NCI-H2081 (cell line): ENCODE measurements at places on chromosomes 12 and 14.

GRCh38 chr14:100898935-100899883 is 4.3 kb downstream of the RTL1 start:
- no peak for DNase-seq

GRCh38 chr14:50423529-50423928 is 26.8 kb upstream of the CDKL1 start:
- DNase-seq, result no peak

DNA sequence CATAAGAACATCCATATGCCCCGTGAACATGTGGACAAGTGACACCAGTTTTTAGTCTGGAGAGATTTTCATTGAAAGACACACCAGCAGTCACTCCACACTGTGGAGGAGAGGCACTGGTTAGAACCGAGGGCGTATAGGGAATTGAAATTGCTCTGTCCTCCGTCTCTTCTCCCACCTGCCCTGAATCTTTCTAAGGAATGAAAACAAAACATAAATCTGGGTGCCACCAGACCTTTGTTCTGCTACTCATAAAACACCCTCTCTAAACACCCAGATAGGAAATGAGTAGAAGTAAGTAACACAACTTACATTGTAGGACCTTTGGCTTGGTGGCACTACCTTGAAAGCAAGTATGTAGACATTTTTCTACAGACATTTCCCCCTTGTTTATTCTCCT is 37.1 kb upstream of the STON2 start:
- DNase-seq, result no peak

DNA sequence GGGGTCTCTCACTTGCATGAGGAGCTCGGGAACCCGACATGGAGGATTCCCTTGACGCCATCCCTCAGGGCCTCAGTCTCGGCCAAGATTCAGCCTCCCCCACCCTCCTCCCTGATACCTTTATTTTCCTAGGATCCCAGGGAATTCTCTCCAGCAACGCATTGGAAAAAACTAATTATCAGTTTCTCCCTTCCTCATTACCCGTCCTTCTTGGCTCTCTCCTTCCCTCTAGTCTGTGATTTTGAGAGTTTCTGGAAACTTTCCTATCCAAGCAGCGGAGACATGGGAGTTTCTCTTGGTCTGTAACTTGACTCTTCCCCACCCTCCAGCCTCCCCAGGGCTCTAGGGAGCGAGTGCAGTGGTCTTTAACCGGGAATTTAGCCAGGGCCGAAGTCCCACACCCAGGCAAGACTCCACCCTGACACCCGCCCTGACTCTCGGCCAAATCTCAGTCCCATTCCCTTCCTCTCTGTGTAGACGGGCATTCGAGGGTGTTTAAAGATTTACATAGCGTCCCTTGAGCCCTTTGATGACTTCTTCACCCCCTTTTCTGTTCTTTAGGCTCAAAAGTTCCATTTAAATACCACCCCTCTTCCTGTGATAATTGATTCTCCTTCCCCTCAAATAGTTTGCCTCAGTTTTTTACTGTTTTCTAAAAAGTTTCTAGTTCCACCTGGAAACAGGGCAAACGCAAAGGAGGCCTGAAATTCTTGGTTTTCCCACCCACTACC is 6.7 kb downstream of the HOXC5 start:
- no peak for DNase-seq

- no peak for DNase-seq
These were observed 69.5 kb upstream of the LMO3 start for GRCh38 chr12:16675438-16675837.

- no peak for DNase-seq
These were observed 17.5 kb upstream of the GPATCH2L start for GRCh38 chr14:76134231-76134630.

DNA sequence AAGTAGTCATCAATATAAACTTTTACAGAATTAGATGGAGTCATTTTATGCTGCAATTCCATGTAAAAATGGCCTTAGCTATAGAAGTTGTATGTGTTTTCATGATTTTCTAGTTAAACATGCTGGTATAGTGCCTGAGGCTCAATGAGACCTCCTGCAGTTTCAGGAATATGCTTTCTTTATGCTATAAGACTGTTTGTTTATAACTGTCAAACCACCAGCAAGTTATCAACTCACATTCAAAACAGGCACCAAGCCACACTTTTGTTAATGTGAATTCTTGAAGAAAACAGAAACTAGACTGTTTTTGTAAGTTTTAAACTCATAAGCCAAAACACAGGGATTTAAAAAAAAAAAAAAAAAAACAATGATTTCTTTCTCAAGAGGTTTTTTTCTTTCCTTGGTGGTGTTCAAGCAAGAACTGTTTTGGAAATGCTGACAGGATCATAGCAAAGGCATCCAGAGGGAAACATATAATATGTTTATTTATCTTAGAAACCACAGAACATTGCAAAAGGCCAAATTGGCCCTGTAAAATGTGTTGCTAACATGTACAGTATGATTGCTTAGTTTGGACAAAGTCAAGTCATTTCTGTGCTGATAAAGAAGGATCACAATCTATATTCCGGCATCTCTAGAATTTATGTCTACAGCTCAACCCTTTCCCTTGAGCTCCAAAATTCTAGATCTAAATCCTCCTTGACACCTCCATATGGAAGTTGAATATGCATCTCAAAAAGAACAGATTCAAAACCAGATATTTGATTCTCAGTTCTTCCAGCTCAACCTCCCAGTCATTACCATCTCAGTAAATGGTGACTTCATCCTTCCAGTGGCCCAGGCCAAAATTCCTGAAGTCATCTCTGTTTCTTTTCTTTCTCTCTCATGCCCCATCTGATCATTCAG is 29.0 kb upstream of the LUM start:
- no peak for DNase-seq

DNA sequence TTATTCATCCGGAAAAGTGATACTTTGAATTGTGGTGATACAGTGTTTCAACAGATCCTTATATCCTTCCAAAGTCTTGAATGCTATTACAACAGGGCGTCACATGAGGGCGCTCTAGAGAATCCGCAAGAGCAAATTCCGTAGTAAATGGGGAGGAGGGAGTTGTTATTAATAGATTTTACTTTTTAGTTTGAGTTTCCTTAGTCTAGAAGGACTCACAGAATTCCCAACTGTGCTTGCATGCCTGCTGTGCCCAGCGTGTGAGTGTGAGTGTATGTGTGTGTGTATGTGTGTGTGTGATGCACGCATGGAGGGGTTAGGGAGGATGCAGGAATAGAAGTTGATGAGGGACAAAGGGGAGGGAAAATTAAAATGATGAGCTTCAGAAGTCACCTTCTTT is 375.3 kb downstream of the C12orf75 start:
- DNase-seq, result peak; percentile 16

DNA sequence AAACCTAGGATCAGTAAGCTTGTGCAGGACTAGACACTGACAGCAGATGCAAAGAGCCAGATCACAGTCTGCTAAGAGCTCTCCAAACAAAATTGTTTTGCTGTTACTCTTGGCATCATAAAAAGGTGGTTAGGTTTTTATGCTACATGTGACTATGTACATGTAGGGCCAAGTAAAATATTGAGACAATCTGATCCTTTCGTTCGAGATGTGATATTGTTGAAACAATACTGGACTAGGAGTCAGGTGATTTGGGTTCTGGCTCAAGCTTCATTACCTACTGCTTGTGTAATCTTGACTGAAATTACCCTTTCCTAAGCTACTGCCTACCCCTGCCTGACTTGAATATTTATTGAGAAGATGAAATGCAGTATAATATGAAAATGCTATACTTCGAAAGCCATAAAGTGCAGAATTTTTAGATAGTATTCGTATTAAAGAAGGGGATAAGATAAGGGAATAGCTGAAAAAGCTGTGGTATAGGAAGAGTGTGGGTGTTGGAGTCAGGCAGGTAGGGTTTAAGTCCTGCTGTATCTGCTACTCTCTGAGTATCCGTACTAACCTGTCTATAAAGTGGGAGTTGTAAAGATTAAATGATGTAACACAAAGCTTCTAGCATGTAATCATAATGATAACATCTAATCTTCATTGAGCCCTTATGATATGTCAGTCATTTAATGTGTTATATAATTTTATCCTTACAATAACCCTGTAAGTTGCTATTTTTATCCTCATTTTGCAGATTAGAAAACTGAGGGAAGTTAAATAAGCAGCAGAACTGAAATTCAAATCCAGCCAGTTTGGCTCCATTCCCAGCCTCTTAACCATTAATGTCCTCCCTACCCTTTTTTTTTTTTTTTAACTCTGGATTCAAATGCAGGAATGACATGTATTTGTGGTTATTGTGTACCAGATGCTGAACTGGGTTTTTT is 38.6 kb upstream of the ATF1 start:
- DNase-seq, result peak; percentile 12

GRCh38 chr12:49225576-49226166 is 36.8 kb upstream of the TUBA1A start:
- DNase-seq, result no peak

GRCh38 chr12:104137001-104137901 is 759 bp downstream of the NFYB start:
- peak; percentile 40 for DNase-seq

DNA sequence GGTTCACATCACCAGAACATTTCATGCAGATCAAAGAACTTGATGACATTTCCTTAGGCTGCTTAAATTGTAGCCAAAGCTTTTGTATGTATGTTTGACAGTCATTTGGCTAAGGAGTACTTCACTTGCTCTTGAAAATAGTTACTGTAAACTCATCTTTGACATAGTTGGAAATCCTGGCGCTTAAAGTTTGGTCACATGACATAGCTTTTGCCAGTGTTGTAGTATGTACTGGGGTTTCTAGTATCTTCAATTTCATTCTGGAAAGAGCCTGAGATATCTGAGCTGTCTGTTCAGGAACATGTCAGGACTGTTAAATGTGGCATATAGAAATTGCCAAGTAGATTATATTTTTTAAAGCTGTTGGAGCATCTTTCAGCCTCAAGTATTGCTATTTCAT is 55.7 kb downstream of the WDR20 start:
- no peak for DNase-seq

DNA sequence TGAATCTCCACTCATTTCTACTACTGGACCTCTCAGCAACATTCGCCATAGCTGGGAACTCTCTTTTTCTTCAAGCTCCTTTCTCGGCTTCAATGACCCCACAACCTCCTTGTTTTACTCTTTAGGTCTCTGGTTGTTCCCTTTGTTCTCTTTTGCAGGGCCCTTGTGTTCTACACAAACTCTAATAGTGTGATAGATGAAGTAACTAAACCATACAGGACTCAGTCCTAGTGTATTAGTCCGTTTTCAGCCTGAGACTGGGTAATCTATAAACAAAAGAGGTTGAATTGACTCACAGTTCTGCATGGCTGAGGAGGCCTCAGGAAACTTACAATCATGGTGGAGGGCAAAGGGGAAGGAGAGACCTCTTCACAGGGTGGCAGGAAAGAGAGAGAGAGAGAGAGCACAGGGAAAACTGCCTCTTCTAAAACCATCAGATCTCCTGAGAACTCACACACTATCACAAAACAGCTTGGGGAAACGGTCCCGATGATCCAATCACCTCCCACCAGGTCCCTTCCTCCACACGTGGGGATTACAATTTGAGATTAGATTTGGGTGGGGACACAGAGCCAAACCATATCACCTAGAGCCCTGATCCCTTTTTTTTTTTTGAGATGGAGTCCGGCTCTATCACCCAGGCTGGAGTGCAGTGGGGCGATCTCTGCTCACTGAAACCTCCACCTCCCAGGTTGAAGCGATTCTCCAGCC is 32.0 kb upstream of the WNK1 start:
- DNase-seq, result no peak

DNA sequence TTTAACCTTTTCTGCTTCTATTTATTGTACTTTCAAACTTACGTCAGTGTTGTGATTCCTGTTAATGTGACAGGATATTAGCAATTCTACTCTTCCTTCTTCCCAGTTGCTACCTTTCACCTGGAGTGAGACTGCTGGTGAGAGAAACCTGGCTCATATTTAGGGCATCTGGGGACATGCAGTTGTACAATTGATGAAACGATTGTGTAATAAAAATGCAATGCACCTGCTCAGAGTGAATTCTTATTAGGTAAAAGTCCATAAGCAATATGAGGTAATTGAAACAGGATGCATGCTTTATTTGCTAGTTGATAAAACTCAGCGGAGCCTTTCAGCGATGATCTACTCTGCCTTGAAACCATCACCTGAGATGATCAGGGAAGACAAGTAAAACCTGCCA is 116.1 kb upstream of the FBXO33 start:
- no peak for DNase-seq

- no peak for DNase-seq
These were observed 1.2 kb upstream of the BMAL2 start for GRCh38 chr12:27331291-27331926.

- DNase-seq, result no peak
These were observed 42.4 kb upstream of the GPATCH2L start for GRCh38 chr14:76109087-76109880.

GRCh38 chr12:94954948-94955592 is 48.4 kb downstream of the NDUFA12 start:
- no peak for DNase-seq

DNA sequence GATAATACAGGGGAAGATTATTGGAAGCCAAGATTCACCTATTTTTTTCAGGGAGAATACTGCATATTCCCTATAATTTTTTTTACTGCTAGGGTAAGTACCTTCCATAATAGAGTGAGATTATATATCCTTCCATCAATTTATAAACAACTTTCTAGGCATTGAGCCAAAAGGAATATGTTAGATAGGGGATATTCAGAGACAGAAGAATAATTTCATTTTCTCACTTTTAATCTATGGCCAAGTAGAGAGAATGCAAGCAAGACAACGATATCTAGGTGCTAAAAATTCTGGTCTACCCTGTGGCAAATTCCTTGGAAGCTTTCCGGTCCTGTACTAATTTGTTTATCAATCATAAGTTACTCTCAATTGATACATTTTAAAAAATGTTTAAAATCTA is 69.7 kb upstream of the STAC3 start:
- DNase-seq, result no peak

DNA sequence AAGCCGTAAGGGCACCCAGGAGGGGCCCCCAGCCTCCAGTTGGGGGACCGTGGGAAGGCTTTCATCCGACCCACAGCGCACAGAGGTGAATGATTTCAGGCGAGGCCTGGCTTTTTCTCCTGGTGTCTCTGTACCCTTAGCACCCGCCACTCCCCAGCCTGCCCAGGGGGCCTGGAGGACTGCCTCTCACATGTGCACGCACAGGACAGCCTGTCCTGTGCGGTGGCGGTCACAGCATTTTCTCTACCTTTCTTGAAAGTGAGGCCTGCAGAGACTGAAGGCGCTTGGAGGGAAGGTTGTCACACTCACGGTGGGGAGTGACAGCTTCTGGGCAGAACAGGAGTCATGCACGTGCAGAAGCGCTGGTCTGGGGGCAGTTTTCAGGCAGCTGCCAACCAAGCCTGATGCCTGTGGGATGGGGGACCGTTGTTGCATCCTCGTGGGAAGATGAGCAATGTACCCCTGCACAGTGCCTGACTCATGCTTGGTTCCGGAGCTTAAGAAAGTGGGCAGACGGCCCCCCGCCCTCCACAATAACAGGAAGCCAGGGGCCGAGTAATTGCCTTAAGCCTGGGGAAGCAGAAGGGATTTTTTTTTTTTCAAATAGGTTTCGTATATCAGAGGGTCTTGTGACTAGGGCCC is 148.1 kb downstream of the TSPAN9 start:
- DNase-seq, result no peak

DNA sequence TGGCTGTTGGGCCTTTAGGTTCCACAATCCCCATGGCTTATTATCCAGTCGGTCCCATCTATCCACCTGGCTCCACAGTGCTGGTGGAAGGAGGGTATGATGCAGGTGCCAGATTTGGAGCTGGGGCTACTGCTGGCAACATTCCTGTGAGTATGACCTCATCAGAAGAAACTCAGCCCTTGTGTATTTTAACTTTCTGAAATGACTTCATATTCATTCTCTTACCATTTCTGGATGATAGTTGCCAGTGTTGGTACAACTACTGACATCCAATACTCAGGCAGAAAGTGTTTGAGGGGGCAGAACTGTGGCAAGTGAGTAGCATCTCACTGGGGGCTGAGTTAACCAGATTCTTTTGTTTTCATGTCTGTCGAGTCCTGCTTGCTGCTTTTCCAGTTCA is 2.3 kb downstream of the DAZAP2 start:
- DNase-seq, result no peak
